ENCODE measurements at places on chromosomes 12 and 14.

DNA sequence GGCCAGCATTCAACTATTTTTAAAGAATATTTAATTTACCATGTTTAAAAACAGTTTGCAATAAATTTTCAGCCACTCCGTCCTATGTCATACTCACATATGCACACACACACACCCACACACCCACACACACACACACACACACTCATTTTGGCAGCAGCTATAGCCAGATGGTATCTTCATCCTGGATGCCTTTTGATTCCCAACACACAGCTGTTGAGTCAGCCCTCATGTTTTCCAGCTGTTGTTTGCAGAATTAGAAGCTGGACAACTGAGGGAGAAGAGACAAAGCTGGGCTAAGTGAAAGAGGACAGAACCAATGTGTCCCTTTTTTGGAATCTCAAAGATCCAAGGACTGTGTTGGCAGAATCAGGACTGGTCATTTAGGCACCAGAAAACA, 80.0 kb upstream of the EGLN3 start:
- DNase-seq: no peak

DNA sequence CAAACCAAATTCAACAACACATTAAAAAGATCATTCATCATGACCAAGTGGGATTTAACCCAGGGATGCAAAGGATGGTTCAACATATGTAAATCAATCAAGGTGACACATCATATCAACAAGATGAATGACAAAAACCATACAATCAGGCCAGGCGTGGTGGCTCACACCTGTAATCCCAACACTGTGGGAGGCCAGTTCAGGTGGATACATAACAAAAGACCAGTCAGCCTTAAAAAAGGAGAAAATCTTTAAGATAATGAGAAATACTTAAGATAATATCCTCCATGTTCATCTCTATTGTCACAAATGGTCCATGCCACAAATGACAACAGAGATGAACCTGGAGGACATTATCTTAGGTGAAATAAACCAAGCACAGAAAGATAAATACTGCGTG, 12.4 kb downstream of the L2HGDH start:
- DNase-seq: no peak

DNA sequence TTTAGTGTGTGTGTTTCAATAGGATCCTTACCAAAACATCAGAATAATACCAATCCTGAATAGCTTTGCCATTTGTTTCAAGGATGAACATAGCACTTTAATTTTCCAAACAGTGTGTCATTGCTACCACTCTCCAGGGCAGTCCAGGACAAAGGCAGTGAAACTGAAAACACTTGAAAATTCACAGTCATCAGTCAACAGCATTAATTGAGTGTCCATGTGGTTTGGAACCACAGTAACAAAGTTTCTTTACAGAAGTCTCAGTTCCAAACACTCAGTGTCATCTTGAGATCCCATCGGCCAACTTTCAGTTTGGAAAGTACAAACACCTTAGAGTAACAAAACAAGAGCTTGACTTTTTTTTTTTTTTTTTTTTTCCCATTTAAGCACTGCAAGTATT, 228.4 kb upstream of the SOX5 start:
- no peak for DNase-seq

- DNase-seq: no peak
These were observed 66.5 kb upstream of the MAX start for GRCh38 chr14:65168840-65169239.

GRCh38 chr12:132030367-132031038, 80.8 kb downstream of the EP400 start:
- DNase-seq: no peak
